ENCODE measurements at places on chromosomes 2 and 18. TPM values are rescaled to one million over a fixed set of nuclear protein-coding genes. Genes with fewer than 3 reads are reported as not detected.

DNA sequence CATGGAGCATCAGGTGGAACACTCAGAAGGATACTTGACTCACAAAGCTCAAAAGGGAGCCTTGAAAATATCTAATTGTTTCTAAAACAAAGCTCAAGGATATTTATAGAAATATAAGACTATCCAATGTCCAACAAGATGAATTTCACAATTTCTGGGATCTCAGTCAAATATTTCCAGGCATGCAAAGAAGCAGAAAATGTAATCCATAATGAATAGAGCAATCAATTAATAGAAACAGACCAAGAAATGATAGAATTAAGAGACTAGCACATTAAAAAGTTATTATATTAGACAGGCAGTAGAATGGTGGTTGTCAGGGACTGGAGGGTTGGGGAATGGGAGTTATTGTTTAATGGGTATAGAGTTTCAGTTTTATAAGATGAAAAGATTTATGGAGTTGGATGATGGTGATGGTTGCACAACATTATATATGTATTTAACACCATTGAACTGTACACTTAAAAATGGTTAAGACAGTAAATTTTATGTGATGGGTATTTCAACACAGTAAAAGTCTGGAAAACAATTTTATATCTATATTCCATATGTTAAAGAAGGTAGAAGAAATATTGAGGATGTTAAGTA, 189.9 kb upstream of the PIEZO2 start:
- no peak for DNase-seq

- DNase-seq, result no peak
Measured at GRCh38 chr2:223076573-223076972, 24.6 kb downstream of the KCNE4 start.

GRCh38 chr18:61471541-61471940, 138.3 kb downstream of the CDH20 start:
- no peak for DNase-seq

DNA sequence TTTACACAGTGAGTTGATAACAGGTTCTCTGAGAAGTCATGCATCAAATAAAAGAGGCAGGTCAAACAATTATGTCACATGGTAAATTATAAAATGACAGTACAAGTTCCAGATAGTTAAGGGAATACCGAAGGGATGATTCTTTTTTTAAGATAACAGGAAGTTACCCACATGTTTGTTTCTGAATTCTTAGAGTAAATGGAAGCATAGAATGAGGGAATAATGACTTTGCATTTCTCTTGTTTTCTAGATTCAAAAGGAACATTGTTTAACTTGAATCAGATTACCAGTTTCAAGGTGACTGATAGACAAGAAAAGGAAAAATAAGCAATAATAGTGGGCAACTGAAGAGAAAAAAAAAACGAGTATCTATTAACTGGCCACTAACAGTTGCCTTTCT, 124.5 kb downstream of the MIB1 start:
- no peak for DNase-seq

GRCh38 chr2:8234757-8235374, 447.0 kb upstream of the ID2 start:
- no peak for DNase-seq

DNA sequence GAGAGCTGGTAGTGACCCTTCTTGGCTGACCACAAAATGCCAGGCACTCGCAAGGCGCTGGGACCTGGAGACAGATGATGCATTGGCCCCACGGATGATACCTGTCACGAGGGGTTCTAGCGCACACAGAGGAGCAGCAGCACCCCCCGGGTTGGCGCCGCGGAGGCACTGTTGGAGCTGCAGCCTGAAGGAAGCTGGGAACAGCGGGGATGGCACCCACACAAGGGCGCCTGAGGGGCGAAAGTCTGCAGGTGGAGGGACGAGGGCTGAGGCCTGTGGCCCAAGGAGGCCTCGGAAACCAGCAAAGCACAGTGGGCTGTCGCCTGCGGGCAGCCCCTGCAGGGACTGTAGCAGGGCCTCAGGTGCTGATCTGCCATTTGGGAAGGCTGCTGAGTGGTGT, 33.6 kb downstream of the FAM228A start:
- DNase-seq, result no peak

SEC11C gene
- total RNA-seq, result 11.5 TPM

DNA sequence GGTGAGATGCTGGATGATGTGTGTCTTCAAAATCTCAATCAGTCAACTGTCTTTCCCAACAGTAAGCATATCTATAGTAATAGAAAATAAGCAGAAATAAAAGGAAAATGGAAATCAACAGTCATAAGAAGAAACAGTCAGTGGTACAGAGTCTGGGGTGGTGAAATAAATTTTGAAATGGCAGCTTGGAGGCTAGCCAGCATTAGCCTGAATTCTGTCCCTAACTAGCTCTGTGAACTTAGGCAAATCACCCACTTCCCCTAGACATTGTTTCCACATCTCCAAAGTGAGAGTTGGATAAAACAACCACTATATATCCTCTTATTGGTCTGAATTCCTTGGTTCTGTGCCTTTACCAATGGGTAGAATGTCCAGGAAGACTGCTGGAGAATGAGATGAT, 189.7 kb upstream of the REV1 start:
- no peak for DNase-seq

- peak; percentile 20 for DNase-seq
Measured at GRCh38 chr2:128779301-128780095, 460.8 kb upstream of the HS6ST1 start.

- no peak for DNase-seq
Measured at GRCh38 chr2:235908826-235909225, 259.4 kb downstream of the GBX2 start.

DNA sequence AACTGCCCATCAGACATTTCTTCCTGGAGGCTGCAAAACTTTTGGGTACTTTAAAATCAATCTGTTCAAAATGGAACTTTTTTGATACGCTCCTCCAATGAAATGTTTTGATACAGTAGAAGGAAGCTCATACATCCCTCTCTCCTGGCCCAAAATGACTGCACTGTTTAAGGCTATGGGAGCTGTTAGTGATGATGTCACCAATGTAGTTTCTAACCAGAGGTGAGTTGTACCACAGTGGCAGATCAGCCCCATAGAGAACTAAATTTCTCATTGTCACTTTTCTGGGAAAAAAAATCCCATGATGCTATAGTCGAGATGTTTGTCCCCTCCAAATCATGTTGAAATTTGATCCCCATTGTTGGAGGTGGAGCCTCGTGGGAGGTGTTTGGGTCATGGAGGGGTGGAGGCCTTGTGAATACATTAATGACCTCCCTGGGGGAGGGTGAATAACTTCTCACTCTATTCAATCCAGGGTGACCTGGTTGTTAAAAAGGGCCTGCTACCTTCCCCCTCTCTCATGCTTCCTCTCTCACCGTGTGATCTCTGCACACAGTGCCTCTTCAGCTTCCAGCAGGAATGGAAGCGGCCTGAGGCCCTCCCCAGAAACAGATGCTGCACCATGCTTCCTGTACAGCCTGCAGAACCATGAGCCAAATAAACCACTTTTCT, 117.4 kb upstream of the NPAS2 start:
- DNase-seq, result no peak

NFE2L2 gene
- 133 TPM for total RNA-seq

DNA sequence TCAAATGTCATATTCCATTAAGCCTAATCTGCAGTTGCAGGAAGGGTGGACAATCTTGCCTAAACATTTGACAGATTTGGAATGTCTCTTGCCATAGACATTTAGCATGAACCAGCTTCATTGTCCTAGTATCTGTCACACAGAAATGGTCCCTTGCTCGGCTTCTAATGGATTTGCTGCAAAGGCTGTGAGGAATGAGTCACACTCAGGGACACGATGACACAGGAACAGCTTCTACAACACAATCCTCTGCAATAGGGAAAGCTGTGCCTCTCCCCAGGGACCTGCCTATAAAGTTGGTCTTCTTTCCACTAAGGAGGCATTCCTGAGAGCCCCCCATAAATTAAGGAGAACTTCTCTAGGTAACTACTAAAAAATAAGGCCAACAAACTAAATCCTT, 155.1 kb upstream of the L3MBTL4 start:
- DNase-seq, result no peak

DNA sequence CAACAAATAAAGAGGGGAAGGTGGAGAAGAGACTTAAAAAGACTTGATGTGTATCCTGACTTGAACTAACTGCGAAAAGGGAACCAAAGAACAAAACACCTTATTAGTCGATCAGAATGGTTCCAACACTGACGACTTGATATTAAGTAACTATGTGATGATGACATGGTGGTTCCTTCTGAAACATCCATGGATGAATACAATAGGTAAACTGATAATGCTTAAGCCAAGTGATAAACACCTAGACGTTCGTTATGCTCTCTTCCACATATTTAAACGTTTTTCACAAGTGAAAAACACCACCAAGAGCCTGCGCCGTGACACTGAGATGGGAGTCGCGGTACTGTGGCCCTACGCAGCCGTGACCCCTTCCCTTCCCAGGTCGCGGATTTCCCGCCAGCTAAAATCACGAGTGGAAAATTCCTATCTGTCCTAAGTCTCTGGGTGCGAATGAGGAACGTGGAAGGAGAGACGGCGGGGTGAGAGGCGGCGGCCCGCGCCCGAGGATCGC, 797 bp downstream of the TTC32 start:
- DNase-seq, result no peak

- DNase-seq, result no peak
Measured at GRCh38 chr18:35467624-35468016, 30.1 kb downstream of the INO80C start.

GRCh38 chr2:222434204-222434603, 9.9 kb downstream of the SGPP2 start:
- DNase-seq, result no peak

DNA sequence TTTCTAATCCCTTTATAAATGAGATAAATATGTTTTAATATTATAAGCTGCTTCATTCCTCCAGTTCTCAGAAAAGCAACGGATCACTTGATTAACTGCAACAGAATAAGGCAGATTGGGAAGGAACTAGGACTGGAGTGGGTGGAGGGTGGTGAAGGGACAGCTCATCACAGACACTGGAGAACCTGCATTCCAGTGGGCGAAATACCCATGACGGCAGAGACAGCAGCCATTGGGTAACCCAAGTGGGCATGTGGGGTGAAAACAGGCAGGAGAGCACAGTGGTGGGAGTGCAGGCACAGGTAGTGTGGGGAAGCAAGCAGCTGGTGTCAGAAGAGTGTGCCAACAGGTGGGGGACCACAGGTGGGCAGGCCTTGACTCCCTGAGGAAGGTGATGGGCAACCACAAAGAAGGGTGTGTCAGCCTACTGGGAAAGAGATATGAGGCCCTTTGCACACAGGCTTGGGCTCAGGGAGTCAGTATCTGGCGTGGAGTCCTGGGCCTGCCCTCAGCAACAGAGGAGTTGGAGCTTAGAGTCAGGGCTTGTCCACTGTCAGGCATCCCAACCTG, 27.2 kb downstream of the DPYSL5 start:
- DNase-seq, result no peak

CFAP221 gene
- not detected for total RNA-seq

DNA sequence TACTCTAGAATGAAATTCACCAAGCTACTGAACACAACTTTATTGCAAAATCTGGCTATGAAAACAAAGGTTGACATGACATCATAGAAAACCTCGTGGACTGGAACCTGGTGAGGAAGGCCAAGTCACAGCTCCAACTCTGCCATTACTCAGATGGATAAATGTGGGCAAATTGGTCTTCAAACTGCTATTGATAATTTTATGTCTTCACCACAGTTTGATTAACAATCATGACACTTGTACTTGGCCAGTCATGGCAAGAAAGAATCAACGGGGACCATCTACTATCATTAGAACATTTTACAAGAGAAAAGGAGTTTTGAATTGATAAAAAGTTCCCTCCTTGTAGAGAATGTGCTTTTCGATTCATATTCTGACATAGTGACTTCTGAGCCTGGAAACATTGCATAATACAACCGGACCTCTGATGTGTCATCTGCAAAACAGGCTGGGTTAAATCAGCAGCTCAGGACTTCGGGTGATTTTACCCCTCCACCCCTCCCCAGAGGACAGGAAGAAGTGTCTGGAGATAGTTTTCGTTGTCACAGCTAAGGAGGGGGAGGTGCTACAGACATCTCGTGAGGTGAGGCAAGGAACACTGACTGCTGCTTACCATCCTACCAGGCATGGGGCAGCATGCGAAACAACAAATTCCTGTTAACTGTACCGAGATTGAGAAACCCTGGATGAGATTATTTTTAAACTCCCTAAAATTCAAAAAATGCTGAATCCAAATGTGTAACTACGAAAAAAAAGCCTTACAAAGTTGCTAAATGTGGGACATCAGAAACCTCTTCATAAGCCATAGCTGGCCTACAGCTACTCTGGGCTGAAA, 8.4 kb downstream of the L3MBTL4 start:
- peak; percentile 24 for DNase-seq

ANKRD36 gene
- 37.0 TPM for total RNA-seq

DNA sequence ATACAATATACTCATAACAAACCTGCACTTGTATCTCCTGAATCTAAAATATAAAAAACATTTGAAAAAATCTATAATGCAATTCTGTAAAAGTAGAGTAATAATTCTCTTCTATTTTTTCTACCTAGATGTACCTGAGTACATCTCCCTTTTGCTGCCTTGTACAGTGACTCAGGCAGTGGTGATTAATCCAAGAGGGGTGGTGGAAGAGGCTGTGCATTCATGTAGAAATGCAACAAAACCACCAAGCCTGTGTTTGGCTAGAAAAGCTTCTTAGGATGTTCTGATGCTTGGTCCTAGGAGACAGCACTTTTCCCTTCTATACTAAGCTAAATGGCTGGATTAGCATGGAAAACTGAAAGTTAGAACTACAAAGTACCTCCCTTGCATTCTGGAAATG, 245.8 kb downstream of the DPP10 start:
- DNase-seq, result no peak

LYPD6B gene
- total RNA-seq, result 0.32 TPM

- no peak for DNase-seq
Measured at GRCh38 chr2:121485039-121485438, 45.6 kb upstream of the RNU4ATAC start.

ALPP gene
- total RNA-seq, result not detected

NT5C1B gene
- not detected for total RNA-seq

LRP1B gene
- 29.8 TPM for total RNA-seq

DNA sequence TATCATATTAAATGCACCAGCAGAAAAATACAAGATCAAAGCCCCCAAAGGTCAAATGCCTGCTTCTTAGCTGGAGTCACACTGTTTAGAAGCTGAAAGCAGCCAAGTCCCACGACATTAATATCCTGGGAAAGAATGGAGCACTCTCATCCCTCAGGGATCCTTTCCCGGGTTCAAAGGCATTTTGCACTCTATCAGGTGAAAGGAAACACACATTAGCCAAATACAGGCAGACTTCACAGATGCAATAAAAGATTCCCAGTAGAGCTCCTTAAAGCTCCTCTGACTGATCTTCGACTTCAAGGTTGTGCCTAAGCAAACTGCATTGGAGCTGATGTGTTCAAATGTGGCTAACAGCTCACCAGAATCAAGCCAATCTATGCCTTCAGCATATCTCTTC, 158.4 kb downstream of the RNF152 start:
- no peak for DNase-seq

GRCh38 chr2:68857855-68858456, 13.2 kb downstream of the BMP10 start:
- DNase-seq, result no peak
